Gastroesophageal sphincter (tissue), 4 donors: ENCODE measurements at places on chromosomes 12 and 14.

DNA sequence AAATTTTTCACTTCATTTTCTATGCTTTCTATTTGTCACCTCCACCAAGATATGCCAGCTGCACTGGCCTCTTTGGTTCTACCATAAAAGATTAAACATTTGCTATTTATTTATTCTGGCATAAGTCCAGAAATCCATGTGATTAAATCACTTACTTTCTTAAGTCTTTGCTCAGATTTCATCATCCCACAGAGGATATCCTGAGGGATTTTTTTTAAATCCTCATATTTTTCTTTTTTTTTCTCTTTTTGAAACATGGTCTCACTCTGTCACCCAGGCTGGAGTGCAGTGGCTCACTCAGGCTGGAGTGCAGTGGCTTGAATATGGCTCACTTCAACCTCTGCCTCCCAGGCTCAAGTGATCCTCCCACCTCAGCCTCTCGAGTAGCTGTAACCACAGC is 645.4 kb upstream of the ATXN7L3B start:
- ATAC-seq: no peak

DNA sequence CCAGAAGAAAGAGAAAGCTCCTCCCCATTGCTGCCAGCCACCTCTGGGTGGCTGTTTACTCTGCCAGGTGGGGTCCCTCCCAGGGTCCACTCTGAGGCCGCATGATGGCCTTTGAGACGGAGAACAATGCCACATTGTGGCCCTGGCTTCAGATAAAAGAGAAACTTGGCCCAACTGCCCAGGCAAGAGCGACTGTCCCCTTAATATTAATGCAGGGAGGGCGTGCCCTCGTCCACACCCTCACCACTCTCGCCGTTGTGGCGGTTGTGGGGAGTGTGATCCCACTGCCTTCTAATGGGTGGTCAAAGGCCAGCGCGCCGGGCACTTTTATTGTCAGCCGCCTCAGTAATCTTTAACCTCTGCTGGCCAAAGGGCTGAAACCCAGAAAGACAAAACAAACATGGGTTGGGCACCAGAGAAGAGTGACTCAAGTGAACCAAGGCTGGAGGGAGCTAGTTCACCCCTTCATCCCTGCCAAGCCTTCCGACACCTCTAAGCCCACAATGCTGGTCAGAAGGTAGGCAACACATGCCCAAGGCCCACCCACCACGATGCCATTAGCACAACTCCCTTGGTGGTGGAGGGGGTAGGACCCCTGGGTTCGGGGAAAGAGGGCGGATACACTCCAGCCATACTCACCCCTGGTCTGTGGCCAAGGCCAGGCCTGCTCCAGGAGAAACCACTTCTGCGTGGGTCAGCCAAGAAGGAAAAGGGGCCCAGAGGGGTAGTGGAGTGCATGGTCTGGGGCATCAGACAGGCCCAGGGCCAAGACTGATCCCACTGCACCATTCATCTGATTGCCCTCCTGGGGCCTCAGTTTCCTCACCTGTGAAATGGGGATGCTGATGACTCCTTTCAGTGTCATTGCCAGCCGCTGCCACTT is 44.5 kb upstream of the BCL11B start:
- ATAC-seq: no peak

- ATAC-seq: no peak
These were observed 318.8 kb upstream of the FKBP4 start for GRCh38 chr12:2475984-2476383.

- peak; percentile 8 for ATAC-seq
These were observed 543 bp upstream of the GLIPR1 start for GRCh38 chr12:75479963-75480461.

DNA sequence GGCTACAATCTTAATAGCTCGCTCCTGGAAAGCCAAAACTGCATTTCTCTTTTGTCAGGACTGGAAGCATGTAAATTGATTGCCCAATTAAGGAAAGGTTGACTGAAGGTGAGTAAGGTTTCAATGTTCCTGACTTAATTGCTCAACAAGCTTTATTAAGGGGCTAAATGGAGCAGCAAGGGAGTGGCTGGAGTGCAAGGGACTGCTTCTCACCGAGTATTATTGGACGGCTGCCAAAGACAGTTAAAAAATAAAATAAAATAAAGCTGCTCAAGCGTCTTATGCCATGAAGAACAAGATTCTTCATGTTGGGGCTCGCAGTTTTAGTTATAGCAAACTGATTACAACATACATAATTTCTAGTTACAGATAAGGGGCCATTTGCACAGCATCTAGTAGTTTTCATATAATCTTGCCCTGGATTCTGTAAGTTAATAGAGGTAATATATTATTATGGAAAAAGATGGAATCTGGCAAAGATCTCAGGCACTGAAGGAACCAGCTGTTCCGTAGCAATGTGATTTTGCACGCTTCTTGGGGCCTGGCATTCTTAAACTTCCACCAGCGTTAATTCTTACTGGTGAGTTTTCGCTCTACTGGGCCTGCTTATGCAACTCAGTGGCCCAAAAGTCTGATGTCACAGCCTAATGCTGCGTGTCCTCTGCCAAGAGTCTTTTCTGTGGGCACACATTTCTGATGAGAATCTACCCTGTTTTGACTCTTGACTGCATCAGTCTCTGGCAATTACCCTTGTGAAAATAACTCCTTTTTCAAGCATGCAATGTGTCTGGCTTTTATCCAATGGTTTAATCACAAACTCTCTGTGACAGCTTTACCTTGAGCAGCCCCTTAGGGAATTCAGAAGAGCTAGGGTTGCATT is 108.5 kb downstream of the SLC38A1 start:
- ATAC-seq: peak; percentile 85

GRCh38 chr12:123033392-123034021 is 53.0 kb downstream of the ARL6IP4 start:
- no peak for ATAC-seq

- ATAC-seq: peak; percentile 80
These were observed 26.8 kb upstream of the DAAM1 start for GRCh38 chr14:59161561-59162175.

GRCh38 chr14:105601360-105602242 is 75.2 kb downstream of the TMEM121 start:
- no peak for ATAC-seq

- no peak for ATAC-seq
These were observed 2.3 kb upstream of the CYP46A1 start for GRCh38 chr14:99681832-99682148.

- ATAC-seq: peak; percentile 93
These were observed at the start of gene ZC2HC1C for GRCh38 chr14:75069121-75069810. ZC2HC1C (plus strand) TSS chr14:75069641; CDS start chr14:75070574, 933 bp downstream.

GRCh38 chr14:104299993-104300761 is 161.8 kb downstream of the KIF26A start:
- ATAC-seq: peak; percentile 18

GRCh38 chr12:105672121-105672975 is 341.9 kb downstream of the C12orf75 start:
- peak; percentile 84 for ATAC-seq

DNA sequence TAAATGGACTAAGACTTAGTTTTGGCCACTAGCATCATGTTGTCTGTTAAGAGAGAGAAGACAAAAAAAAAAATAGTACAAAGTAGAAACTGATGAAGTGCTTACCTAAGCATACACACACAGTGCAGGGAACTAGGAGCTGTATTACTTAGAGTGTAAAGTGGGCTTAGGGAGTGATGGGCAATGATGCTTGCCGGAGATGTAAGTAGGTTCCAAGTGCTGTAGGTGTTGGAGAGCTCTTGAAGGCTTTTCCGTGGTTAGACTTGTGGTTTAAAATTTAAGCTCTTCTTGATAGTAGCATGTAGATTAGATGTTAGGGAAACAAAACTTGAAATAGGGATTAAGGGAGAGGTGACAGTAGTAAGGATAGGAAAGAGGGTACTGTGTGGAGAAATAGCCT is 34.7 kb downstream of the MIA2 start:
- ATAC-seq: no peak

GRCh38 chr12:92899386-92900001 is 29.6 kb downstream of the EEA1 start:
- peak; percentile 99 for ATAC-seq

GRCh38 chr12:26148291-26148690 is 23.5 kb upstream of the BHLHE41 start:
- no peak for ATAC-seq

DNA sequence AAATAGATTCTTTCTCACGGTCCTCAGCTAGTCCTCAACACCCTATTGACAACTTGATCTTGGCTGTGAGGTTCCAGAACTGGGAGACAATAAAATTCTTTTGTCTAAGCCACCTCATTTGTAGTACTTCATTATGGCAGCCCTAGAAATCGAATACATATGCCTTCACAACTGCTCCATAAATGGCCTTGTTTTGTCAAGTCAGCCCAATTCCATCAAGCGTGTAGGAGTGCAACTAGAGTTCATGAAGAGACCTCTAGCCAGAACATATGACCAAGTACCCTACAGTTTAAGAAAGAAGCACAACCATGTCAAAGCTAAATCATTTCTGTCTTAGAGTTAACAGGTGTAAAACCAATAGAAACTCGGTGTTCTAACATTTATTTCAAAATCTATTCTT is 45.0 kb upstream of the PLEKHA5 start:
- no peak for ATAC-seq

GRCh38 chr12:47837190-47838171 is 17.8 kb upstream of the HDAC7 start:
- peak; percentile 73 for ATAC-seq

GRCh38 chr12:127297327-127297726 is 969.6 kb upstream of the TMEM132C start:
- ATAC-seq: no peak

- ATAC-seq: no peak
These were observed 190.5 kb upstream of the PLEKHA5 start for GRCh38 chr12:18939051-18939450.

DNA sequence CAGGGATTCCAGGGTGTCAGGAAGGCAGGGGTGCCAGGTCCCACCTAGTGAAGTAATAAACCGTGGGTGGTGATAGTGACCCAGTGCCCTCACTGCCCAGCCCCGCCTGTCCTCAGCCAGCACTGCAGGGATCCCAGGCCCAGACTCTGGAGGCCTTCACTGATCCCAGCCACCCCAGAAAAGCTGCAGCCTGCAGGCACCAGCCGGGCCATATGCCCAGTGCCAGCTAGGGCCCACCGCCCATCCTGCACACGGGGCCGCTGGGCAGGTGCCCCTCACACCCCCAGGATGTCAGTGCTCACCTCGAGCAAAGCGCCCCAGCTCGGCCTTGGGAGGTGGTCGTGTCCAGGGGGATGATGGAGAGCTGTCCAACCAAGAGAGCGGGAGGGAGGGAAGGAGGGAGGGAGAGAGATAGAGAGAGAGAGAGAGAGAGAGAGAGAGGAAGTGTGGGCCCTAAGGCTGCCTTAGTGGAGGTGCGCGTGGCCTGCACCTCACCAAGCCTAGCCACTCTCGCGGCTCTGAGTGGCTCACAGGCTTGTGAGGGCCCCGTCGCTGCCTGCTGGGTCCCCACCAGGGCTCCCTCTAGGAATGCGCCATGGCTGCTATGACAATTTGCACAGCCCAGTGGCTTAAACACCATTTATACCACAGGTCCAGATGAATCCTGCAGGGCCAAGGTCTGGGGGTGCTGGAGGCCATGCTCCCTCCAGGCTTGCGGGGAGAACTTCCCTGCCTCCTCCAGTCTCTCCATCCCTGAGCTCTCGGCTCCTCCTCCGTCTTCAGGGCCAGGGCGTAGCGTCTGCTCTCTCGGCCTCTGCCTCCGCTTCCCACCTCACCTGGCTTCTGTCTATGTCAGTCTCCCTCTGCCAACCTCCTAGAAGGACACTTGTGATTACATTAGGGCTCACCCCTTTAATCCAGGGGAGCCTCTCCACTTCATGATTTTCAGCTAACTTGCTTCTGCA is 401.0 kb downstream of the TMEM121 start:
- ATAC-seq: no peak

GRCh38 chr12:54460317-54460923 is 13.0 kb downstream of the GTSF1 start:
- ATAC-seq: no peak

DNA sequence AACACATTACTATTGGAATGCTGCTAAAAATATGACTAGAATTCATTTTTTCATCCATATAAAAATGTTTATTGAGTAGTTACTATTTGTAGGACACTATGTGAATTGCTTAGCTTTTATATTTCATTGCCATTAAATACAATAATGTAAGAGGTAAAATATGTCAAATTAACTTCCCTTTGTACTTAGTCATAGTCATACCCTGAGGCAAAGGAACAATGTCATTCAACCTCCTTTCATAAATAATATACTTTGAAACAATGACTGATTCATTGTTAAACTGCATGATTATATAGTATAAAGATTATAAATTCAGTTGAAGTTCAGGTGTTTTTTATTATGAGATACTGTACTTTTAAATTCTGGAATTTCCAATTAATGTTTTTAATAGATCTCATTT is 105.2 kb downstream of the GARIN6 start:
- no peak for ATAC-seq

- no peak for ATAC-seq
These were observed 123.5 kb upstream of the NOS1 start for GRCh38 chr12:117484901-117485300.

GRCh38 chr12:69719336-69720316 is 19.0 kb upstream of the RAB3IP start:
- ATAC-seq: no peak

- no peak for ATAC-seq
These were observed 9.6 kb downstream of the ITPR2 start for GRCh38 chr12:26823390-26823789.

DNA sequence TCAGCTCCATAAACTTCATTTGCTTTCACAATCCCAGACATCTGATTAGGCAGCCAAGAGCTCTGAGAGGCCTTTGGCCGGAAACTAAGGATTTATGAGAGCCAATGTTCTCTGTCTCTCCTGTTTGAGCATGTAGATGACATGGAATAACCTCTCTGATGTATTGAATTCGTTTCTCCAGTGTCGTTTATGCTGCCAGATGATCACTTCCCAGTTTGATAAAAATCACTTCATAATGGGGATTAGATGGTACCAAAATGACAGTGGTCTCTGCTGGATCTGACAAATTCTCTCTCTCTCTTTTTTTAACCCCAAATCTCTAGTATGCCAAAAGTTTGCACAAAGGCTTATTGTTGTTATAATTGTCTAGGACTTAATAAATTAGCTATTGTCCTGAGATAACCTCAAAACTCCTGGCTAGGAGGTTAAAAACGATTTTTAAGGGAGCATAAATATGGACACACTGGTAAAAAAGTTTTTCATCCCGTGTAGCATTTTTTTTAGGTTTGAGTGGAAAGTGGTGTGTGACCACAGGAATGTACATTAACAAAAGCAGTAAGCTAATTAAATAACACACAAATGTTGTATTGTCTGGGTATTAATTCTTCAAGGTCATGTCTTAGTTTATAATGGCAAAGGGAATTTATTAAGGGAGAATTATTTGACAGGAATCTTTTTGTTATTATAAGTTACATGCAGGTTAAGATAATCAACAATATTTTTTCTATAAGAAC is 82.6 kb upstream of the USP44 start:
- ATAC-seq: peak; percentile 57

GRCh38 chr12:43370263-43370662 is 181.7 kb downstream of the ADAMTS20 start:
- no peak for ATAC-seq

- ATAC-seq: no peak
These were observed 42.7 kb upstream of the FLRT2 start for GRCh38 chr14:85487215-85487614.

- ATAC-seq: no peak
These were observed 411.6 kb downstream of the CCER1 start for GRCh38 chr12:90543374-90543773.
